NCI-H1048 (cell line): ENCODE measurements at places on chromosomes 1 and 21.

GRCh38 chr1:228754646-228755268 lies 19.5 kb downstream of the RHOU start:
- DNase-seq: no peak

GRCh38 chr1:17791480-17791879 lies 36.3 kb downstream of the ACTL8 start:
- DNase-seq: no peak

DNA sequence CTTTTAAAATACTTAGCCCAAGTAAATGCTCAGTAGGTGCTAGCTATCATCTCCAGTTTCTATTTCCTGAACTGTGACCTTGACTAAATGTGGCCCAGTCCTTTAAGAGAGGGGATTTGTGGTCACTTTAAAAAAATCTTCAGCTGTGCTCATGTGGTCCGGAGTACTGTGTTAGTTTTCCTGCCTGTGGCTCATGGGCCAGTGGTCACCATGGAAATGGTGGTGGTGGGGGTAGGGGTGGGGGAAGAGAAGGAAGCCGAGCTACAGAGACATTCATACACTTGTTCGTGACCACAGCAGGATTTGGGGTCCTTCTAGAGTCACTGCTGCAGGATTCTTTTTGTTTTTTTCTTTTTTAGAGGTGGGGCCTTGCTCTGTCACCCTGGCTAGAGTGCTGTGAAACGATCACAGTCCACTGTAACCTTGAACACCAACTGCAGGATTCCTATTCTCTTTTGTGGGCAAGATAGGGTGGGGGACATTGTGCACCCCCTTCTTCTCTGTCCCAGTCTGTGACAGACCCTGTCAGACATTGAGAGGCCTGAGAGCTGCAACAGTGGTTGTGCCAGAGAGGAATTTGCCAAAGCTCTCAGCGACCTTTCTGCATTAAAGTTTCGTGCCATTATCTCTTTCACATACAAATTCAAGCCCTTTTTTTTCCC lies 25.8 kb downstream of the KIF26B start:
- no peak for DNase-seq

DNA sequence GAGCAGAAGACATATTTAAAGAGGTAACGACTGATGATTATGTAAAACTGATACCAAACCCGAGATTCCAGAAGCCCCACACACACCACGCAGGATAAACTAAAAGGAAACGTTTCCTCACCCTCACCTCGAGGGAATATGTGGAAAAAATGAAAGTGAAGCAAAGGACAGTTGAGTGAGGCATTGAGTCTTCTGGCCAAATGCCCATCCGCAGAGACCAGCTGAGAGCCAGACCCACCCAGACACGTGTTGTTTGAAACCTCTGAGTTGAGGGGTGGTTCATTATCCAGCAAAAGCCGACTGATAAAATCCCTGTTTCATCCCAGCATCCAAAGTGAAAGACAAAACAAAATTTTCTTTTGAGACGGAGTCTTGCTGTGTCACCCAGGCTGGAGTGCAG lies 29.6 kb upstream of the PCBP3 start:
- DNase-seq: no peak

DNA sequence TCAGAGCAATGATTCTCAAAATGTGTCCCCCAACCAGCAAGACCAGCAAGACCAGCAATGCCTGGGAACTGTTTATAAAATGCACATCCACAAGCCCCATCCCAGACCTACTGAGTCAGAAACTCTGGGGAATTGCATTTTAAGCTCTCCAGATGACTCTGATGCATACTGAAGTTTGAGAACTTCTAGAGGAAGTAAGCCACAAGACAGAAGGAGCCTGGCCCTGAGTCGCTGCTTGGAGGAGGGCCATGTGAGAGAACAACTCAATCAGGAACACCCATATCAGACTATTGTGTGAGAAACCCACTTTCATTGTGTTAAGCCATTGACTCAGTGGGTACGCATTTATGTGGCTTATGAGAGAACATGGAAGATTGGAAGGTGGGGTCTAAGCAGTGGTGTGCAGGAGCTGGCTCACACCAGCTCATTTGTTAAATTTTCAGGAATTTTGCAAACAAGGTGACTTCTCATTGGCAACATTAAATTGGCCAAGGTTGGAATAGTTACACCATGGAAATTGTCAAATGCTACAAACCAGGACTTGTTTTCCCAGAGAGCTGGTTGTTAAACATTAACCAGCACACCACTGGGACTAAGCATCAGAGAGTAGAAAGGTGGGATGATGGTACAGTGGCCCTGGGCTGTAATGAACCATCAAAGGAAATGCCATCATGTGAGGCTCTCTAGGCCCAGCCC lies 38.9 kb downstream of the ATP1A1 start:
- no peak for DNase-seq

- DNase-seq: no peak
Observed at GRCh38 chr1:107785496-107786202, 179.3 kb downstream of the VAV3 start.

GRCh38 chr1:55425310-55425930 lies 210.3 kb upstream of the USP24 start:
- DNase-seq: no peak

- no peak for DNase-seq
Observed at GRCh38 chr1:197126691-197127090, 19.8 kb downstream of the ASPM start.

DNA sequence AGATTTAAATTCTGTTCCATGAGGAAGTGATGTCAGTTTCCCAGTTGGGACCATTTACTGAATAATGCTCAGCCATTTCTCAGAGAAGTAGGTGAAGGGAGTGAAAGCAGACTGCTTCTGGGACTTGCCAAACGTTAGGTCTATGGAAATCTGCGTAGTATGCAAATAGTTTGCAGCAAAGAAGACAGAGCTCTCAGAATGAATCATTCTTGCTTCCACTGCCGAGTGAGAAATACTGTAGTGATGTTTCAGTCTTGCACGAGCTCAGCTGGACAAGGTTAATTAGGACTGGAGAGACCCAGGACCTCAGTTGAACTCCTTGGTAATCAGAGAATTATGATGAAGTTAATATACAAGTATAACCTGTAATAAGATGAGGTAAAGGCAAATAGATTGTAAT lies 317.7 kb upstream of the DAB1 start:
- DNase-seq: no peak

GRCh38 chr1:11518791-11519628 lies 40.1 kb downstream of the DISP3 start:
- no peak for DNase-seq

DNA sequence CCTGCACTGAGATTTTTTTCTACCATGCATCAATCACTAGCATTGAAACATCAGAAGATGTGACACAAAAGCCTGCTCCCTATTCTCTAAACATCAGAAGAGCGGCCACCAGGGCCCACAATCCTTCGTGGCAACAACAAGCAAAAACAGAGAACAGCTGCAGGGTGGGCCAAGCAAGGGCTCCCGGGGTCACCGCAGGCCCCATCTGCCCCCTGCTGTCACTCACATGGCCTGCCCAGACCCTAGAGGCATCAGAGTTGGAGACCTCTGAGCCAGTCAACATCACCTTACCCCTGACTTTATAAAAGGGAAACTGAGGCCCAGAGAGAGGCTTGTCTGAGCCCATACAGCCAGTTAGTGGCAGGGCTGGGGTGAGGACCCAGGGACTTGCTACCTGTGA lies 1.8 kb downstream of the LAPTM5 start:
- DNase-seq: no peak

GRCh38 chr21:16644685-16645084 lies 868.2 kb upstream of the CXADR start:
- DNase-seq: no peak

DNA sequence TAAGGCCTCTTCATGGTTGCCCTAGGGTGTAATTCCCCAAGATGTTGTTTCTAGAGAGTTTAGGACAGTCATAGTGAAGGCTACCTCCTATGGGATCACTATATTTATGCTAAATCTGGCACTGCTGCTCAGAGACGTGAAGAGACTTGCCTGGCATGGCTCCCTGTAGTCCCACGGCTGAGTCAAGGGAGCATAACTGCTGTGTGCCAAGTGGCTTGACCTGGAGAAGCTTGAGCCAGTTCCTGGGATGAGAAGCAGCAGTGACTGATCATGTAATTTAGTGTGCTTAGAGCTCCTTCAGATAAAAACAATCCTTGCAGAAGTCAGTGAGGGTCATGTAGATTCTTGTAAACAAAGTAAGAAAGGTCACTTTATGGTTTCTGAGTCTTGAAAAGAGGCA lies 68.9 kb upstream of the TSPAN2 start:
- DNase-seq: no peak

GRCh38 chr1:214582289-214582891 lies 20.6 kb upstream of the CENPF start:
- DNase-seq: peak; percentile 62

- no peak for DNase-seq
Observed at GRCh38 chr1:21225065-21225464, 48.4 kb upstream of the EIF4G3 start.

DNA sequence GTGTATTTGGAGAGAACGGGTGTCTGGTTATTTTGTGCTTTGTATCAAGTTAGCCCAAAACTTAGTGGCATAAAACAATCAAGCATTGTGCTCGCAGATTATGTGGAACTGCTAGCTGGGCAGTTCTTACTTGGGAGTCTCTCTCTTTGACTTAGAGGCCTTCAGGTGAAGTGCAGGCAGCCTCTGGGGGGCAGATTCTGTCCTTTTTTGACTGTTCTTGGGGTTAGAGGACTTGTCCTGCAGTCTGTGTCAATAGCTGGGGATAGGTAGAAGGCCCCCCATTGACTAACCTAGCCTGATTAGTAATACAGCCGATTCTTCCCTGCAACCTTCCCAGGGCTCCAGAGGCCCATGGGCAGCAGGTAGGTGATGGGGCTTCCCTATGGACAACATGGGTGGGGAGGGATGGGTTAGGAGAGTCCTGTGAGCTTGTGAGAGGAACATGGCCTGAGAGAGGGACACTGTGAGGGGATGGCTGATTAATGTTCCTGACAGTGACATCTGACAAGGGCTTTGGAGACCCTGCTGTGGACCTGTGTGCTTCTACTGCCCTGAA lies 37.2 kb upstream of the ACOT11 start:
- DNase-seq: no peak

DNA sequence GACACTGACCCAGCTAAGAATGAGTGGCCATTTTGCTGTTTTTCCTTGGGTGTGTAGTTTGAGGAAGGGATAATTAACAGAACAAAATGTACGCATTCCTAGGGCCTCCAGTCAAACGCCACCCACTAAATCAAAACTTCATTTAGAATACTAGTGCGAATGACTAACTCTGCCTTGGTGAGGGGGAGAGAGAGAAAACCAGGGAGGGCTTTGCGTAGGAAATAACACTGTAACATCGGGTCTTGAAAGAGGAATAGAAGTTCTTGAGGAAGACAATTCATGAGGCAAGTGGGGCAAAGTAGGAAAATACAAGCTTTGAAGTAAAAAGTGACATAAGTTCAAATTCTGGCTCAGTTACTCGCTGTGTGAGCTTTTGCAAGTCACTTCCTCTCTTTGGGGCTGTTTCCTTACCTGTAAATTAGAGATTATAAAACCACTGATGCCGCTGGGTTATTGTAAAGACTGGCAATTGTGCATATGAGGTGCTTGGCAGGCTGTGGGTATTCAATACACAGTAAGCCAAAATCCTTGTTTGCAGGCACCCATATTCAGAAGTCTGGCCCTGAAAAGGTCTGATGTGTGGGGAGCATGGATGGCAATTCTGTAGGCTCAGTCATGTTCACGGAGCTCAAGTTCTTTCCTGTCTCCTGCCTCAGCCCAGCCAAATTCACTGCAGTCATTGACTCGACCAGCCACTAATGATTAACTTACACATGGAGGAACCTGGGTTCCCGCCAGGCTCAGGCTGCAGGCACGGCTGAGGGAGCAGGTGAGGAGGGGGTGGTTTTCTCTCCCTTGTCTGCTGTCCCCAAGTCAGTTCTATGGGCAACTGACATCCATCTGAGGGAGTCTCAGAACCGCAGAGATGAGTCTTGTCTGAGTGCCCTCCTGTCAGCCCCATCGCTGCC lies 140.3 kb upstream of the CSF3R start:
- no peak for DNase-seq

DNA sequence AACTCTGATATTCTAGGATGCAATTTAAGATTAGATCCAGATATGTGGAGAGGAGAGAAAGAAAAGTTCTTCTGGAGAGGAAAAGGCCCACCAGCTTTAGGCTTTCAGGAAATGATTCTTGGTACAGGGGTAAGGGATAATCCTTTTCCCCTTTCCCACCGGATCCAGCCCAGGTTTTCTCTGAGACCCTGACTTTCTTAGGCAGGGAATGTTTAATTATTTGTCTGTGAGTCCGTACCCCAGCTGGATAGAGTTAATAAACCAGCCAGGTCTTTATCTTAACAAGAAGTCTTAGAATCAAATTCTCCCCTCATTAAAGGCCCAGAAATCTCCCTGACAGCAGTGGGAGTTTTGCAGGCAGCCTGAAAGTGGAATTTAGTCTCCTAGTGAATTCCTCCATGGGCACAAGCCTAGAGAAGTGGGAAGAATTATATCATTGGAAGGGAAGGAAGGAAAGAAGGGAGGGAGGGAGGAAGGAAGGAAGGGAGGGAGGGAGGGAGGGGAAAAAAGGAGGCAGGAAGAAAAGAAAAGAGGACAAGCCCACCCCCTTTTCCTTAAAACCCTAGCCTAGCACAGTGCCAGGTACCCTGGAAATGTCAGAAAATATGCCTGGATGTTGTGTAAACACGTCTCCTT lies 189.0 kb downstream of the PLPP3 start:
- DNase-seq: no peak

DNA sequence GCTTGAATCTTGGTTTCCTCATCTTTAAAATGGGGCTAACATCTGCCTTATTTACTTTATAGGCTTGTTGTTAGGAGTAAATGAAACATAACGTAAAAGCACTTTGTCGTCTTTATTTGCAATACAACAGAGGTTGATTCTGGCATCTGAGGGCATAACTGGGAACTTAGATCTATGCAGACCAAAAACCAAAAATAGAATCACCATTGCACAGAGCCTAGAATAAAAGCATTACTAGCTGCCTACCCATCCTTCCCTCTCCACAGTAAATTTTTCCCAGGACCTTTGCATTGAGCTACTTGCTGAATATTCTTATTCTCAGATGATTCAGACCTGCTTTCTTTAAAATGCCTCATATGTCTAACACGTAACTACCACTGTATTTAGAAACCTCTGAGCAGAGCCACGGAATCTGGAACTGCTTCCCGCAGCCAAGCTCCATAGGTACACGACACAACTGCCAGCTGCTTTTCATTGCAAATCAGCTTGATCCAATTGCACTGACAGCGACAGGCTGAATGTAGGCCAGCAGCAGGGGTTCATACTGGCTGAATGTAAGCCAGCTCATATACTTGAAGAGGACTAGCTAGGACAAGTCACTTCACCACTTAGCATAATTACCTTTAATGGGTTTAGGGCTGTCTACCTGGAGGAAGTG lies 33.2 kb upstream of the SERBP1 start:
- peak; percentile 42 for DNase-seq
